Progenitor cell of endocrine pancreas (in vitro differentiated cells): ENCODE measurements at places on chromosomes 12 and 14. TPM values are rescaled to one million over a fixed set of nuclear protein-coding genes. Genes with fewer than 3 reads are reported as not detected.

EID3 gene
- total RNA-seq: 2.8 and 2.9 TPM in 2 replicates

C12orf54 gene
- total RNA-seq: not detected in 2 replicates

CYP27B1 gene
- total RNA-seq: 2.0 and 2.5 TPM in 2 replicates

AQP6 gene
- 0.29 TPM in 1 of 2 replicates, not detected in the other for total RNA-seq

GLT8D2 gene
- total RNA-seq: 0.46 and 0.80 TPM in 2 replicates

HNRNPA1 gene
- total RNA-seq: 2,514 and 2,551 TPM in 2 replicates

CLMN gene
- 25.3 and 31.5 TPM in 2 replicates for total RNA-seq

RASSF3 gene
- total RNA-seq: 18.8 and 20.7 TPM in 2 replicates

MAGOHB gene
- 48.3 and 50.3 TPM in 2 replicates for total RNA-seq

HPD gene
- not detected in 2 replicates for total RNA-seq

TEX52 gene
- not detected in 2 replicates for total RNA-seq

CLEC4D gene
- total RNA-seq: 0.14 TPM in 1 of 2 replicates, not detected in the other

RTL1 gene
- 159 and 161 TPM in 2 replicates for total RNA-seq

SALL2 gene
- 83.5 and 89.2 TPM in 2 replicates for total RNA-seq

ITGB7 gene
- total RNA-seq: 0.29 and 0.93 TPM in 2 replicates
